ENCODE measurements at places on chromosomes 2 and 18.

DNA sequence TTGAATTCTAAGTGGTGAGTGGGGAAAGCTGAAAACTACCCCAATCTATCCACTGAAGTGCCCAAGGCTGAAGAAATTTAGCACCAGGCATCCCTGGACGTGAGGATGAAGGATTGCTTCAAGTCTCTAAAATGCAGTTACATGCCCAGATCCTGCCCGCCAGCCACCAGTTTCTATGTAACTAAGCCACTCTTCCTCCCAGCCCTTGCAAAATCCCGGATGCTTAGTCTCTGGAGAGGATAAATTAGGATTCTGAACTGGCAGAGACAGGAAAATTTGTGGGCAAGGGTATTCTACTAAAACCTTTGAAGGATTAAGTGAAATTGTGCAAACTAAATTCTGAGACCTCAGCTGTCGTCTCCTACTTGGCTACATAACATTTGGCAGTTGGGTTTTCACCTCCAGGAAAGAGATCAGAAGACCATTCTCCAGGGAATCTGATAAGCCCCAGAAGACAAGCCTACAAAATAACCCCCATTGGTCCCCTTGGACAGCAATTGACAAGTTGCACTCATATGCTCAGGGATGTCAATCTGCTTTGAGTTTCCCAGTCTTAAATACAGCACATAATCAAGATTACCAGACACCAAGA, 93.9 kb upstream of the CD226 start:
- DNase-seq = no peak

- no peak for DNase-seq
Measured at GRCh38 chr2:57597940-57598339, 448.7 kb upstream of the VRK2 start.

GRCh38 chr2:221034973-221035372, 537.1 kb downstream of the EPHA4 start:
- no peak for DNase-seq

DNA sequence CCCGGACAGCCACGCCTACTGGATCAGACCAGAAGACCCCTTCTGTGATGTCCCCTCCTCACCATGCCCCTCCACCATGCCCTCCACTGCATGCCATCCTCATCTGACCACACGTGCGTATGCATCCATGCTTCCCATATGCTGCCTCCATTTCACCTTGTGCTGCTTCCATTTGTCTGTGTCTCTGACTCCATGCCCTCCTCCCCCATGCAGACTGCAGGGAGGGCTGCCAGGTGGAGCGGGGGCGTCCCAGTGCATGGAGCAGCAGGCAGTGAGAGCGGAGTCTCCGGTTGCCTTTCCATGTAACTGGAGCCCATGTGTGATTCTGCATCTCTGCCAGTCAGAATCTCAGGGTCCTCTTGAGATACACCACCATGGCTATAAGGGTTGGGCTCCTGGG, 52.6 kb downstream of the COA5 start:
- no peak for DNase-seq

GRCh38 chr2:19072161-19072560, 286.3 kb downstream of the OSR1 start:
- no peak for DNase-seq

GRCh38 chr2:75324861-75325284, 125.6 kb upstream of the TACR1 start:
- no peak for DNase-seq

DNA sequence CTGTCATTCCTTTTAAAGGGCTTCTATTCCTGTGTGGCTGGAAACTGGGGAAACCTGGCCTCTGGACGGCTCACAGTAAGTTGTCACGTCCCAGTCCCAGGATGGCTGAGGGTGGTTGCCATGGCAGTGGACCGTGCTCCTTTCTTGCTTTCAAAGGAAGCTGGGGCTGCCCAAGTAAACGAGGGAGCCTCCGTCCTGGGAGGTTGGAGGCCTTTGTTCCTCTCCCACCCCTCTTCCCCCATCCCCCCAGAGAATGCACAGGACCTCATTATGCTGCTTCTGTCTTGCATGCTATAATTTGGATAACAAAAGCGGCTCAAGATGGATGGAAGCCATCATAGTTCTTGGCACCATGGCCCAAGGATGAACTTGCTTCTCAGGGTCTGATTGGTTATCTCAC, 325.5 kb upstream of the HS6ST1 start:
- no peak for DNase-seq

DNA sequence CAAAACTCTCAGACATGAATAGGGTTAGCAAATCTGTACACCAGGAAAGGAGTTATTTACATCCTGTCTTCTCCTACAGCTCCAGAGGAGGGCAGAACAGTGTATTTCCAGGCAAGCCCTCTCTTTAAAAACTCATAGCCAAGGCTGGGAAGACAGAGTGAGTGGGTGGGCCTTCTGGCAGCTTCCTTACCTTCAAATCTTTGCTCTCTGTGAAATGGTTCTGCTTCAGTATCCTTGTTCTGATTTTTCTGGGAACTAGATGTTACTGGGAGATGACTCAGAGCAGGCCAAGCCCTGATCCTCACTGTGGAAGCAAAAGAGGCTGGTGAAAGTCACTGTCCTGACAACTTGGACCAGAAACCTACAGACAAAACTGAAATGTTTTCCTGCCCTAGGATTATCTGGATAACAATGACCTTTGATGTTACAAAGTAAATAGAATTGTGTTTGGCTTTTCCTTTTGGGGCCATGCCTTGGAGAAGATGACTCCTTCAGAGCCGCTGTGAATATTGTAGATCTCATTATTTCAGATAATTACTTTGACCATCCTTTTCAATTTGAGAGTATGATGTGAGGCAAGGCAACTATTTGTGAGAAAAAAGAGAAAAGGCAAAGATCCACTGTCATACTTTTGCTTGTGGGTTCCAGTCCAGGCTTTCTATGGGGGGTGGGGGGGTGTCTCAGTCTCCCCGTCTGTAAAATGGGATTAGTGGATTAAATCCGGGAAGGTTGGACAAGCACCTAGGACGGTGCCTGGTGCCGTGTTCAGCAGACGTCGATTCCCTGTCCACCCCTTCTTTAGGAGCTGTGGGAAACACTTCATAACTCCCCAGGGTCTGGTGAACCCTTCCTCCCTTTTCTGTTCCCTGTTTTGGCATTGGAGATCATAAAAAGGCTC, 644 bp upstream of the QPCT start:
- no peak for DNase-seq

GRCh38 chr2:84959566-84960506, 11.1 kb upstream of the KCMF1 start:
- no peak for DNase-seq
